GM12892 (cell line): ENCODE measurements at places on chromosomes 6 and 20.

GRCh38 chr6:4287811-4288244 is 152.5 kb upstream of the ECI2 start:
- no peak for DNase-seq

DNA sequence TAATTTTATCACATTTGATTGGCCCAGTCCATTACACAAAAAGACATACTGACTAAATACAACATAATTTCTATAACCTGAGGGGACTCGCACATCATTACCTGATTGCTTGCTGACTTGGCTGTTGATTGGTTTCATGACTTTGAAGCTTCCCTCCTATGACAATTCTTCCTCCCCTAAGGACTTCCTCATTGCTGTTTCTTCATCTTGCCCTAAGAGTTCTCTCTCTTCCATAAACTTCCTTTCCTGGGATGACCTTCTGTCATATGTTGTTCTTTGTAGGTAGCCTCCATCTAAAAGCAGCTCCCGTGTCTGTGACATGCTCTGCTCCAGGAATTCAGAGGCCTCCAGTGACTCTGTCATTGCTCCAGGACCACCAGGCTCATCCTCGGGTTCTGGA is 22.6 kb downstream of the RSPH3 start:
- DNase-seq: no peak

DNA sequence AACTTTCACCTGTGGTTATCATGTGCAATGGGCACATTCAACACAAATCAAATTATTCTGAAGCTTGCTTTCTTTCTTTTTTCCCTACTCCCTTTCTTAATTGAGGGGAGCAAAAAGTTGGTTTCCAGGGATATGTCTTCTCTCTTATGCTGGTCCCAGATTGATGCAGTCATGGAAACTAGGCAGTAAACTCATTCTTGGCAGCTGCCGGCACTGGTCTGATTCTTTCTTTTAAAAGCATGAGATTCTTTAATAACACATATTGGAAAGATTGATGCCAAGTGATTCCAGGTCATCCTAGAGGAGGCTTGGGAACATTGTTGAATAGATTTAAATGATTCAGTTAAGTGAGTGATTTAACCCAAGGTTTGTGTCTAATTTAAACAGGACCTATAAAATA is 29.0 kb downstream of the PTPRA start:
- no peak for DNase-seq

GRCh38 chr20:10824750-10825500 is 151.1 kb upstream of the JAG1 start:
- DNase-seq: no peak

DNA sequence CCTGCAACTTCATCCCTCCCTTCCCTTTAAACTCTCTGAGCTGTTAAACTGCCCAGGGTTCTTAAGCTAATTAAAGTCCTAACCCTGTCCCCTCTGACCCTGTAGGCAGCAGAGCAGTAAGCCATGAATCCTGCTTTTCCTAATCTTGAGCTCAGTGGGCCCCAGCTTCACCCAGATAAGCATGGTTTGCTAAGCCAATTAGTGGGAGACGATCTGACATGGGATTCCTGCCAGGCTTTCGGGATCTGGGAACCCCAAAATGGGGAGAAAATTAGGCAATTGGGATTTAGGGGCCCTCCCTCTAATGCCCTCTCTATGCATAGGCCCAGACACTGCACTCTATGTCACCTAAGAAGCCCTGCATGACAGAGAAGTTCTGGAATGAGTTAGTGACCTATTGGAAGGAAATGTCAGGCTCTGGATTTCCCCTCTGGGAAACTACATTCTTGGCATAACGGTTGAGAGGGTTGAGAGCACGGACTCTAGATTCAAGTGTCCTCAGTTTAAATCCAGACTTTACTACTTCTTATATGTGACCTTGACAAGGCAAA is 4.6 kb downstream of the XKR7 start:
- no peak for DNase-seq

- DNase-seq: no peak
These were observed 26.8 kb upstream of the C20orf144 start for GRCh38 chr20:33635341-33635740.

- no peak for DNase-seq
These were observed 79.3 kb downstream of the TBC1D7 start for GRCh38 chr6:13248994-13249393.

DNA sequence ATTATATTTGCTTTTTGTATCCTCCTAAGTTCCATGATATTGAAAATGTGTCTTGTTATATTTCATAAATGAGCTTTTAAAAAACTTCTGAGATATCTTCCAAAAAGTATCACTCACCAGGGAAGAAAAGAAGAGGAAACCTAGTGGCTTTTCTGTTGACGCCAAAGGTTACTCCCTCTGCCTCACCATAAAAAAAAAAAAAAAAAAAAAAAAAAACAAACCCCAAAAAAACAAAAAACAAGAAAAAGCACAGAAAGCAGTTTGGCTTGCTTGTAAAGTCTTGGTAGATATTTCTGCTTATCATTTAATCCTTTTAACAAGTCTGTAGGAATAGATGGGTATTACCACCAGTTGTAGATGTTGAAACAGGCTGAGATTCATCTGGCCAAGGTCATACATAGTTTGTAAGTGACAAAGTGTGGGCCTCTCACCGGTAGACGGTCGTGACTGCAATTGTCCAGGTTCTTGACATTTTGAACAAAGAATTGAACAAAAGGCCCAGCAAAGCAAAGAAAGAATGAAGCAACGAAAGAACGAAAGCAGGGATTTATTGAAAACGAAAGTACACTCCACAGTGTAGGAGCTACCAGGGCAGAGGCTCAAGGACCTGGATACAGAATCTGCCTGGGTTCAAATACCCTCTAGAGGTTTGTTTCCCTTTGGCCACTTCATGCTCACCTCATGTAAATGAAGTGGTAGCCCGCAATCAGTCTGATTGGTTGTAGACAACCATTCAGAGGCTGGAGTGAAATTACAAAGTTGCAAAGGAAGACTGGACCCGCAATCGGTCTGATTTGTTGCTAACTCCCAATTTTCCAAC is 11.6 kb upstream of the ELOVL5 start:
- DNase-seq: no peak

GRCh38 chr6:25147223-25147622 is 132.0 kb upstream of the CARMIL1 start:
- no peak for DNase-seq

GRCh38 chr6:63634630-63635029 is 972 bp upstream of the PHF3 start:
- DNase-seq: no peak

GRCh38 chr20:57908704-57909630 is 199.2 kb upstream of the PMEPA1 start:
- DNase-seq: no peak

GRCh38 chr20:7792150-7792869 is 147.9 kb downstream of the HAO1 start:
- DNase-seq: no peak

- no peak for DNase-seq
These were observed 6.1 kb downstream of the EDN1 start for GRCh38 chr6:12296255-12296573.

- no peak for DNase-seq
These were observed 133.7 kb downstream of the DHX35 start for GRCh38 chr20:39095870-39096269.

DNA sequence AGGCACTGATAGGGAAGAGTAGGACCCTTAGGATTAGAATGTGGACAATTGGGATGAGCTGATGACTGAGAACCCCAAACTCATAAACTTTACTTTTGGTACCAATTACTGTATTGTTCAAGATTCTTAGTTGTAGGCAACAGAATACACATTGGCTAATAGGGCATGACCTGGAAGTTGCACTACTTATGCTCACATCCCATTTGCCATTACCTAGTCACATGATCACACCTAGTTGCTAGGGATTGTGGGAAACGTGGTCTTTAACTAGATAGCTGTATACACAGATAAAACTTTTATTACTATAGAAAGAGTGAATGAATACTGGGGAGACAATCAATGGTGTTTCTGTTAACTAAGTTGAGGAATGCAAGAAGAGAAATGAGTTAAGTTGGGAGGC is 113.4 kb upstream of the AKIRIN2 start:
- no peak for DNase-seq

DNA sequence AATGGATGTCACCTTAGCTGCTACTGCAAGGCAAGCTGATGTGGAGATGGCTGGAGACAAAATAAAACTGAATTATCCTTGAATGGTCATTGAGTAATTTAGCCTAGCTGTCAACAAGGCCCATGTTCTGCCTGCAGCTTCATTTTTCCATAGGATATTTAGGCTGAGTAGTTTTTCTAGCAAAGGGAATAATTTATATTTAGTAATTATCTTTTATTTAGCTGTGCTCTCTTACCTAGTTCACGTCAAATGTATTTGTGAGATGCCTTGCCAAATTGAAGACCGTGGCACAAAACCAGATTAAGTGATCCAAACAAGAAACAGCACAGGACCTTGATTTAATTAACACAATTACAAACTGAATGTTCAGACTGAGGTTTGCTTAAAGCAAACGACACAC is 77.4 kb upstream of the CEP162 start:
- no peak for DNase-seq

GRCh38 chr6:71157345-71157744 is 131.3 kb upstream of the OGFRL1 start:
- no peak for DNase-seq

DNA sequence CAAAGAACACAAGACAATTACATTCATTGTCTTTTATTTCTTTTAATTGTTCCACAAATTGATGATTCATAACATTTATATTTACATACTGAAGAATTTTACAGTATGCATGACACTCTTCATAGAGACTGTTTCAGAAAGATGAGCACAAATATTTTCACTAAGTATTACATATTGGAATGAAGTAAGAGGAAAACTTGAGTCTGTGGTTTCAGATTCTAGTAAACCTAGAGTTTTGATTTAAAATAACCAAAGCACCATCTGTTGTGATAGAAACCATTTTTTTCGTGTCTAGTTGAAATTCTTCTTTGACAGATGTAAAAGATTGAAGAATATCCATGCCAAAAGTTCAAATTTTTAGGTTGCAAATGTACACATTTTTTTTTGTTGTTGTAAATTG is 32.1 kb upstream of the OPN5 start:
- DNase-seq: no peak

DNA sequence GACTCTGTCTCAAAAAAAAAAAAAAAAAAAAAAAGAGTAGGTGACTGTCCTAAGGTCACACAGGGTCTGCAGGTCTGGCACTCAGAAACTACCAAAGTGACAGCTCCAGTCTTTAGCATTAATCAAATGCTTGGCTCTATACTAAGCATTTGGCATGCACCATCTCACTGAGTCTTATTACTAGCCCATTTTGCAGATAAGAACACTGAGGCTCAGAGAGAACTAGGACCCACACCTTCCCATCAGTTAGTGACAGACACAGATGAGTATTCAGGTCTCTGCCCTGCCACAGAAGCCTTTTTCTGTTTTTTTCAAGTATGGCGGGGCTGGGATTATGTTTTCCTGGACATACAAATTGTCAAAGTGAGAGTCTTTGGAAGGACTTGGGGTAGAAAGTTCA is 23.1 kb upstream of the VSTM2L start:
- DNase-seq: no peak

DNA sequence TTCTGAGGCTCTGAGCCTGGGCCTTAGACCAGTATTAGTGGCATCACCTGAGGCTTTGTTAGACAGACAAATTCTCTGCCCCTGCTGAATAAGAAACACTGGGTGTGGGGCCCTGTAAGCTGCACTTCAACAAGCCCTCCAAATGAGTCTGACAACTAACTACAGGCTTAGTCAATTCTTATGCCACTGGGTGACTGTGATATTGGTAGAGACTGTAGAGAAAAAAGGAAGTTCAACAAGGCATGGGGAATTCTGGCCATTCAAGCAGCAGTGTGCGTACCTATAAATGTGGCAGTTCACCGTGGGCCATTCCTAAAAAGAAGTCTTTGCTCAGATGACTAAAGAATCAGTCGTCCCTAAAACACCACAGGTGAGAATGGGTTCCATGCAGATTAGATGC is 82.7 kb downstream of the MDN1 start:
- DNase-seq: no peak

GRCh38 chr6:35497571-35498421 is 917 bp upstream of the TEAD3 start:
- DNase-seq: no peak

GRCh38 chr6:41445261-41445660 is 100.9 kb upstream of the FOXP4 start:
- DNase-seq: no peak

GRCh38 chr6:95519228-95520037 is 57.9 kb upstream of the MANEA start:
- DNase-seq: no peak

DNA sequence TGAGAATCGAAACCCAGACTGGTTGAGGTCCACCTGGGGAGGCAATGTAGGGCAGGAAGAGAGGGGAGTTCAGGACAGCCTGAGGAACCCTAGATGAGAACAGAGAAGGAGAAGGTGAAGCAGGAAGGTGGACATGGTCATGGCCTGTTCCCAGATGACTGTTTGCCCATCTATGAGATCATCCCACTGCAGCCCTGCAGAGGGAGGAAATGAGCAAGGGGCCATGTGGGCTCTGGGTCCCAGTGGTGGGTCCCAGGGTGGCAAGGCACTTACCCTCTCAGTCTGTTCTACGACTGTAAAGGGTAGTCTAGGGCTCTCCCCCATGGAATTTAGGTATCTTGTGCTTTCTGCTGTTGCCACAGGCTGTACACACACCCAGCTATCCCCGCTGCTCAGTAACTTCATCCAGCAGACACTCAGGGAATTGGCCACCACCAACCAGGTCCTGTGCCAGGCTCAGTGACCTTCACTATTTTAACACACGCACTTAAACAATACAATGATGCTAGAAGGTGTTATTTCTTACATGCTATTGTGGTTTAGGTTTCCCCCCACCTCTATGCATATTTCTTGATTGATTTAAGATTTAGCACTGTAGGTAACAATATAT is 89.8 kb downstream of the TOX2 start:
- no peak for DNase-seq

DNA sequence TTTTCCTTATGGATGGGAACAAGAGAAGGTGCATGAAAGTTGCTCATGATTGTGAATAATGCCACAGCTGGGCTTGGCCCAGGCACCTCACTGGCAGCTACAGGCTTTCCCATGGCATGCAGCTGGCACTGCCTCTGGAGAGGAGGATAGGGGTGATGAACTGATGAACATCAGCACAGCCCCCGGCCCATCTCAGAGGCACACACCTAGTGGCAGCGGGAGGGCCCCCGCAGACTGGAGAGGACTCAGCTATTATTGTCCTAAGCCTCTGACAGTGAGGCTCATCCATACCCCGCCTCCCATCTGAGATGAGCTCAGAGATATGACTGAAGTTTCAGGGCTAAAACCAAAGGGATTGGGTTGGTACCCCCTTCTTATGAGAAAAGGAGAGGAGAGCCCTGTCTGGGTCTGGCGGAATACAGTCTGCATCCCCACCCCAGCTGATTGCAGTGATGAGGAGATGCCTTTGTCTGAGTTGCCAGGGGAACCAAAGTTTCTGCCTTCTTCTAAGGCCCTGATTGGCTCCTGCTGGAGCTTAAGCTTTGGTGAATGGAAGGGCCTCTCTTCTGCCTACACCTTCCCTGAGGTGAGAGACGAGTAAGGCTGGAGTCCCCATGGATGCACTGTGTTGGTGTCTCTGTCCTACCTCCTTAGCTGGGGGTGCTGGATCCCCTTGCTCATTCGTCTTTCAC is 27.6 kb upstream of the EPB41L1 start:
- DNase-seq: no peak

GRCh38 chr6:16163066-16163465 is 34.2 kb downstream of the MYLIP start:
- DNase-seq: no peak

- no peak for DNase-seq
These were observed 977.0 kb downstream of the TFAP2A start for GRCh38 chr6:9437836-9438235.
